ENCODE measurements at places on chromosomes 5 and 9.

GRCh38 chr5:141636413-141637122 lies at the start of the genes HDAC3 and RELL2:
HDAC3 (minus strand) TSS chr5:141636849; CDS start chr5:141636790, 59 bp downstream.
RELL2 (plus strand) TSS chr5:141636997; CDS start chr5:141638226, 1,229 bp downstream.
- peak; percentile 98 for DNase-seq

DNA sequence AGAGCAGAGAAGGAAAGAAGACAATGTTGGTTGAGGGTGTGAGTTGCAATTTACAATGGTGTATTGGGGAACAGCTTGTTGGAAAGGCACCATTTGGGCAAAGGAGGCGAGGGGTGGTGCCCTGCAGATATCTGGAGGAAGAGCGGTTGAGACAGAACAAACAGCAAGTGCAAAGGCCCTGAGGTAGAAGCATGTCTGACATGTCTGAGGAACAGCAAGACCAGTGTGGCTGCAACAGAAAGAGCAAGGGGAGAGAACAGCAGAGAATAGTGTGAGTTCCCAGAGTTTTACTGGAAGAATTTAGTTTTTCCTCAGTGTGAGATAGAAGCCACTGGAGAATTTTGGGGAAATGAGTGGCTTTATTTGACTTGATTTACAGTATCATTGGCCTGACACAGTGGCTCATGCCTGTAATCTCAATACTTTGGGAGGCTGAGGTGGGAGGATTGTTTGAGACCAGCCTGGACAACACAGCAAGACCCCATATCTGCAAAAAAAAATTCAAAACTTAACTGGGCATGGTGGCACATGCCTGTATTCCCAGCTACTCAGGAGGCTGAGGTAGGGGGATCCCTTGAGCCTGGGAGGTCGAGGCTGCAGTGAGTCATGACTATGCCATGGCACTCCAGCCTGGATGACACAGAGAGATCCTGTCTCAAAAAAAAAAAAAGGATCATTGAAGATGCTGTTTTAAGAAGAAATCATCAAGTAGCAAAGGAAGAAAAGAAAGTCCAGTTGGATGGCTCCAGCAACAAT lies 13.6 kb downstream of the CMBL start:
- DNase-seq, result no peak

- peak; percentile 60 for DNase-seq
These were observed 91.7 kb downstream of the TENT4A start for GRCh38 chr5:6804766-6805501.

DNA sequence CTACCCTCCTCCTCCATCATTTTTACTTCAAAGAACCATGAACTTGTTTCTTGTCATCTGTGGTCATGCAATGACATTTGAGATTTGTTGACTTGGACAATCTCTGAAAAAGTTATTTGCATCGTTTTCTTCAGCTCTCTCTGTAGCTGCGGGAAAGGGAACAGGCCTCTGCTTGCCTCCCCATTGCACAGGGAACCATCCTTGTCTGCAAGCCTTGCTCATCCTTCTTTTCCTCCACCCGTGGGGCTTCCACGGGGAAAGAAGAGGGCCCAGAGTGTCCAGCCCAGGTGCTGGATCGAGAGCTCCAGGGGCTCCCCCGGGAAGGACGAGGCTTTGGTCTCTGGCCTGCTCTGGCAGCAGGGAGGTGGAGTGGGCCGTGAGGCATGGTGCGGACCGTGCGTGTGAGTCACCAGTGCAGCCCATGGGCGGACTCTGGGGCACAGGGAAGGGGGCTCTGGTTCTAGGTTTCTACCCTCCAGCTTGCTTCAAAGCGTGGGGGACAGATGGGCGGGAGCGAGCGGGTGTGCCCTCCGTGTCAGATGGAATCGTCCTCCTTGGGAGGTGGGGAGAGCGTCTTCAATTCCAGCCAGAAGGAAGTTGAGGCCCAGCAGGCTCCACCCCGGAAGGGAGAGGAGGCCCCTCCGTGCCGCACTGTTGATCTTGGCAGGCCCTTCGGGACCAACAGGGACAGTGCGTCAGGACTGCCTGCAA lies 6.0 kb upstream of the IRX4 start:
- DNase-seq, result no peak

DNA sequence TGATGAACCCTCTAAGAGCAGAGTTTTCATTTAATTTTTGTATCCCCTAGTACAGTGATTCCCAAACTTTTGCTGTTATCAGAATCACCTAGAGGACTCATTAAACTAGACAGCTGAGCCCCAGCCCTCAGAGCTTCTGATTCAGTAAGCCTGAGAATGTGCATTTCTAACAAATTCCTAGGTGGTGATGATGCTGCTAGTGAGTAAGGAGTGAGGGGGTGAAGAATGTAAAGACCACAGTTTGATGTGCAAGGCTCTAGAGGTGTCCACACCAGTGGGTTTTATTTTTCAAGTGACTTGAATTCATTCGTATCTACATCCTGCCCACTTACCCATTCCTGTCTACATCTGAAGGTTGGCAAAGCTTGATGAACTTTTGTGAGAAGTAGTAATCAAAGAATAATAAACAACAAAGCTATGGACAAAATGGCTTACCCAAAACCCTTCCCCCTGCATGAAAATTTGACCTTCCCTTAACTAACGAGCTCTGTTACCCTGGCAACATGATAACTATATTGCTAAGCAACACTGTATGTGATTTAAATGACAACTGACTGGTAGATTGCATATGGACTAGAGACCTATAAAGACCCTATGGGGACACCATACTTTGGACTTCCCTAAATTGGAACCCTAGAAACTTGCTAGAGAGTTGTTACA lies 35.2 kb downstream of the DTWD2 start:
- DNase-seq, result no peak

GRCh38 chr5:40916226-40916625 lies 6.9 kb downstream of the C7 start:
- no peak for DNase-seq

GRCh38 chr5:170644501-170644900 lies 139.0 kb upstream of the GABRP start:
- DNase-seq, result no peak

DNA sequence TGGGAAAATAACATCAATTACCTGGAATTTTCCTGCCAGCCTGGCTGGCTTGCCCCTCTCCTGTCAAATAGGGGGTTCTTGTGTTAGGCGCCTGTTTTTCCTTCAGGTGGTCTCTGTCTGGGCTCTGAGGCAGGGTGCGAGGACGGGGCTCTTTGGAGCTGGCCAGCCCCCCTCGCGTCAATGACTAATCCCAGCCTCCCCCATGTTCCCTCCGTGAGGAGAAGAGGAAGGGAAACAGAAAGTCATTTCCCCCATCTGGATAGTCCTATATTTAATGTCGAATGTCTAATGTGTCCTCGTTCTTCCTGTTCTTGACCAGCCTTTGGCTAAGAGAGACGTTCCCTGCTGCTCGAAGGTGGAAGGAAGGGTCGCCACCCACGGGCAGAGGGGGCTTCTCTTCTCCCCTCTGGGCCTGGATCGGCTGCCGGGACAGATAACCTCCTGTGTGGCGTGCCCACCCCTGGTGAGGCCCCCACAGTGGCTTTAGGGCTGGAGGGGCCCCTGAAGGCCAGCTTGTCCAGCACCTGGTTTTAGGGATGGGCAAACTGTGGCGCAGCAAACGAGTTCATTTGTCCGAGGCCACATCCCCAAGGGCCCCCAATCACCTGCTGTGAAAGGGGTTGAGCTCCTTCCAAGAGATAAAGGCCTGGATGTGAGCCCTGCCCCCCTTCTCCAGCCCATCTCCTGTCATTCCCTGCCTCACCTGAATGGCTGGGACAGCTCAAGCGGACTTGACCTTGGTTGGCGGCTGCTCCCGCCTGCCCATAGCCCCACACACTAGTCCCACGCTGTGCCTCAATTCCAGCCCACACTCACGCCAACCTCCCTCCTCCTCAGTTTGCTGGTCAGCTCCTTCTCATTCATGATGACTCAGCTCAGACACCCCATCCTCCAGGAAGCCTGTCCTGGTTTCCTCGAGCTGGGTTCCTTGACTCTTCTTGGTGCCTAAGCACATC lies 35.9 kb upstream of the UNC5A start:
- no peak for DNase-seq

- DNase-seq, result peak; percentile 94
These were observed at the start of the genes NDOR1 and TMEM203 for GRCh38 chr9:137205126-137206069. NDOR1 (plus strand) TSS chr9:137205700; CDS start chr9:137205778, 78 bp downstream. TMEM203 (minus strand) TSS chr9:137205648; CDS start chr9:137205414, 234 bp downstream.

DNA sequence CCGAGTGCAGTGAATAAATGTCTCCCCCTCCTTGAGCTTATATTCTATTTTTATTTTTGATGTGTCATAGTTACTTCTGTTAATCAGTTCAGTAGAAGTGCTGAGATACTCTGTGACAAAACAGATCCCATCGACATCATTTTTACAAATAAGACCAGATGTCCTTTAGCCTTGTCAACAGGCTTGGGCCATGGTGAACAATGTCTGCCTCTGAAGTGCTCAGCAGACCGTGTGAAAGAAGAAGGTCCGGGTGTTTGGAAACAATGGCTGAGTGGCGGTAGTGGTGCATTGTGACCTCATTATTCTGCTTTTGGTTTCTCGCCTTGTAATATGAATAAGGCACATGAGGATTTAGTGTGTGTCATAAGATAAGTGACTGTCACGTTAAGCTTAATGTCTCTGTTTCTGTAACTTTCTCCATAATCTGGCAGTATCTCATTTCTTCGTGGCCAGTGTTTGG lies 71.2 kb downstream of the SYK start:
- DNase-seq, result no peak

GRCh38 chr9:116855881-116856662 lies 169.0 kb downstream of the TRIM32 start:
- DNase-seq, result peak; percentile 11

DNA sequence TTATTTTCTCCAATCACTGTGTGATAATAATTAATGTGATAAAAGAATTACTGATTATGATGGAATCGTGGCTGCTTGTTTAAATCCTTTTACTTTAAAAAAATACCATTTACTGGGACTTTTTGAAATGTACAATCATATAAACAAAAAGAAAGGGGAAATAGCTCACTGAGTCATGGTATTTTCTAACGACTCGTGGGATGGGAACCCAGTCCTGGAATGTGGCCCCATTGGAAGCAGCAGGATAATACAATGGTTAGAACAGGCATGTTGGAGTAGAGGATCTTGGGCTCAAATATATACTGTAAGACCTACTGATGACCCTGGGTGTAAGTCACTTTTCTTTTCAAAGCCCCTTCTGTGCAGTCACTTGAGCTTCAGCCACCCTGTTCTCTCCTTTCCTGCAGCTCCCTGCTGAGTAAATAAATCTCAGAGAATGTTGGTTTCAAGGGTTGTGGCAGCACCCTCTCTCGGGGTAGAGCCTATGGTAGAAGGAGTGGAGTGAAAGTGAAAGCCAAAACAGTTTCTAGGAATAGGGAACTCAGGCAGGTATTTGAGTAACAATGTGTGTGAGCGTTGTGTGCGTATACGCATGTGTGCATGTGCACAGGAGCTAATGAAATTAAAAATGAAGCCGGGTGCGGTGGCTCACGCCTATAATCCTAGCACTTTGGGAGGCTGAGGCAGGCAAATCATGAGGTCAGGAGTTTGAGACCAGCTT lies 40.8 kb upstream of the LARP1 start:
- DNase-seq, result peak; percentile 40

- DNase-seq, result peak; percentile 20
These were observed 52.4 kb downstream of the NIPBL start for GRCh38 chr5:36928947-36929346.

DNA sequence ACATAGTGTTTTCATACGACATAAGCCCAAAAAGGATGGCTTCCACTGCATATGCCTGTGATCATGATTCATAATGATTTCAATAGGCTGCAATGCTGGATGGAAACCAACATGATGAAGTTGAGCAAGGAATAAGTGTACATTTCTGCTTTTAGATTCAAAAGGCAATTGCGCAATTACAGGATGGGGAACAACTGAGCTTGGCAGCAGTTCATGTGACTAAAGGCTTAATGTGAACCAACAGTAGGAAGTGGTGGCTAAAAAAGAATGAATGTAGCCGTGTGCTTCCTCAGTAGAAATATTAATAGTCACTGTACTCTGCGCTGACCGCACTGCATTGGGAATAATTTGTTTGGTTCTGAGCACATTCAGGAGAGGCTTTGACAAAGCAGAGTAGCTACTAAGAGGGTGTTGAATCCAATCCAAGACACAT lies 51.2 kb downstream of the SLC1A3 start:
- DNase-seq, result peak; percentile 89

DNA sequence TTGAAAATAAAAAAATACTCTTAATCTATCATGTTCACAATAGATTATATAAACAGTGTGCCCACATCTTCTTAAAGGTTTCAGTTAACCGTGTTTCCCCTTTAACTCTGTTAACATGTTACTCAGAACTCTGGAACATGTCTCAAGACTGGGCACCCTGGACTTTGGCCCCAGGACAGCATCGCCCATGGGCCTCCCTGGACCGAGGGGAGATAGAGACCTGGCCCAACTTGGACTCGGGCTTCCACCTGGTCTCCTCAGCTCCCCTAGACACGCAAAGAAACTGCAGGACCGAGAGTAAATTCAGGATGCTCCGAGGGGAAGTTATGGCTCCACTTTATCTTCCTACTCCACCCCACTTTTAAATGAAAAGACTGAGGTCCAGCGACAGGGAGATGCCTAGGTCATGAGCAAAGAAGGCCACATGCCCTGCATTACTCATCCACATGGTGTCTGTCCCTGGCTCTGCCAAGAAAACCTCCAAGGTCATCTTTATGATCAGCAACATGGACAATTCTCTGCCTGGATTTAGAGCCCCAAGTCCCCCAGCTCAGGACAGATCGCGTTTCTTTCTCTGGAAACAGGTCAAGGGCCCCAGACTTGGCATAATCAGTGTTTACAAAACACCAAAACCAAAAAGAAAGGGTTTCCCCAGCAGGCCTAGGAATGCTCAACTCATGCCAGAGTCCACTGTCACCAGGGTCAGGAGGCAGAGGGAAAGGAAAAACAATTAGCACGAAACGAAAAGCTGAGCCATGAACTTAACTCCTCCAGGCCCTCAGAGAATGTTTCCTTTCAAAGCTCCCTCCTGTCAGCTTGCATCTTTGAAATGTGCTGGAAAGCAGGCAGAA lies 17.4 kb downstream of the GPX3 start:
- peak; percentile 85 for DNase-seq

- DNase-seq, result no peak
These were observed 56.2 kb upstream of the MAMDC2 start for GRCh38 chr9:69987457-69987856.

- no peak for DNase-seq
These were observed 102.1 kb downstream of the ACER2 start for GRCh38 chr9:19510907-19511306.

DNA sequence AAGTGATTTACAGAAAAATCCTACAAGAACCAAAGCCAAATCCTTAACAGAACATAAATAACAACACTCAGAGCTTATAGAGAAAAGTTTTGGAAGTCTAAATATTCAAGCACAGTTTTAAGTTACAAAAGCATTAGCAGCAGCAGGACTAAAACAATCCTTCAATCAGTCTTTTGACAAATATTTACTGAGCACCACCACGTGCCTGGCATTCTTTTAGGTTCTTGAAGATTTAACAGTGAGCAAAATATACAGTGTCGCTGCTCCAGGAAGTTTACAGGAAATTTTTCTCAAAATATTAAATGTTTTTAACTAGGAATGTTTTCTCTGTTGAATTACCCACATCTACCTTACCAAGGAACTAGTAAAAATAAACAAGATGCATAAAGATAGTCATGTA lies 11.4 kb downstream of the EPB41L4A start:
- no peak for DNase-seq

DNA sequence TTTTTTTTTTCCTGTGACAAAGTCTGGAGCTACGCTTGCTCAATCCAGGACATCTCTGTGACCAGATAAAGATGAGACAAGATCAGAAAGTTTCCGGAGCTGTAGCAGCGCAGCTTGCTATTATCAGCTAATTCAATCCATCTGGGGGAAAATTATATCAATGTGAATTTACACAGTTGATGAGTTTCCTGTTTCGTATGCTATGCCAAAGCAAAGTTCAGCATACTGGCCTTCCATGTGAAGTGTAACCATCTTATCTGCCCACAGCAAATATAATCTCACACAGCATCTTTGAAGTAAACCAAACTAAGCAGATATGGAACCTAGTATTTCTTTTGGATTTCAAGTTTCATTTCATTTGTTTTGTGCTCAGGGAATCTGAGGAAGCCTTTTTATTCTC lies 1767.7 kb downstream of the EFNA5 start:
- DNase-seq, result peak; percentile 2

- DNase-seq, result no peak
These were observed 325.0 kb upstream of the MSX2 start for GRCh38 chr5:174399411-174399810.

Data from AG08395 (cell line).